ENCODE measurements at places on chromosomes 3 and 15.

DNA sequence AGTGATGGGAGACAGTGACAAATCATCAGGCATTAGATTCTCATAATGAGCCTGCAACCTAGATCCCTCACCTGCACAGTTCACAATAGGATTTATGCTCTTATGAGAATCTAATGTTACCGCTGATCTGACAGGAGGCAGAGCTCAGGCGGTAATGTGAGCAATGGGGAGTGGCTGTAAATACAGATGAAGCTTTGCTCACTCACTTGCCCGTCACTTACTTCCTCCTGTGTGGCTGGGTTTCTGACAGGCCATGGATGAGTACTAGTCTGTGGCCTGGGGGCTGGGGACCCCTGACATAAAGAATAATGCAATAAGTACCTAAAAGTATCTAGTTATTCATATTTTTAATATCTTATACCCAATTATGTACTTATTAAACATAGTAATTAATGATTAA is 15.6 kb downstream of the IQCB1 start:
- DNase-seq, result no peak

DNA sequence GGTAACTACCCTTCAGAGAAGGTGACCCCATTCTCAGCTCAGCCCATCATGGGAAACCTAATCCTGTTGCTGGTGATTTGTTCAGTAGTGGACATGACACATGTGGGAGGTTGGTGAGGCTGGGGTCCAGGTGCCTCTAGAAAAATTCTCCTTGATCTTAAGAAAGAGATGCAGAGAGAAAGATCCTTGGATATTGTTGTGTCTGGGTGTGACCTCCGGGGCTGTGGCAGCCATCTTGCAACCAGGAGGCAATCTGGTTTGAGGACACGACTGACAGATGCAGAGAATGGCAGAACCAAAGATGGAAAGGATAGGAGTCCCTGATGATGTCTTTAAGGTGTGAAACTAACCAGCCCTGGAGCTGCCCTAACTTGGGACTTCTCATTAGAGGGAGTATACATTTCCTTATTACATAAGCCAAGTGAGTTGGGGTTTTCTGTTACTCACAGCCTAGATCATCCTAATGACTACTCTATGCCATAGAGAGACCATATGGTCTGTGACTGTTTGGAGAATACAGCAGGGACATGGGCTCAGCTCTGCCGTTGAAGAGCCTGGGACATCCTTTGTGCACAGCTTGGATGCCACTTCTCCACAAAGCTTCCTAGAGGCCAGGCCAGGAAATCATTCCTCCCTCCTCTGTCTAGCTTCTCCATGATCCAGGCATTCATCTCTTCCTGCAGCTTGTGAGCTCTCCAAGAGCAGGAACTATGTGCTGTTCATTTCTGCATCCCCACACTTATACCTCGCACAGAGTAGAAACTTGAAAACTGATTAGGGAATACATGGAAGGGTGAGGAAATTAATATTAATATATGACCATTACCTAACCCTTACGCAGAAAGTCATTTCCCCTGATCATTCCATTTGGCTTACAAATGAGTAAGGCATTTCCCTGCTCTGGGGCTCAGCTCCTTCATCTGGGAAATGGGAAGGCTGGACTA is 45.9 kb downstream of the HRH1 start:
- no peak for DNase-seq

GRCh38 chr3:7744850-7745249 is 756.8 kb upstream of the LMCD1 start:
- DNase-seq, result no peak

GRCh38 chr15:68957696-68958095 is 27.4 kb downstream of the SPESP1 start:
- no peak for DNase-seq

DNA sequence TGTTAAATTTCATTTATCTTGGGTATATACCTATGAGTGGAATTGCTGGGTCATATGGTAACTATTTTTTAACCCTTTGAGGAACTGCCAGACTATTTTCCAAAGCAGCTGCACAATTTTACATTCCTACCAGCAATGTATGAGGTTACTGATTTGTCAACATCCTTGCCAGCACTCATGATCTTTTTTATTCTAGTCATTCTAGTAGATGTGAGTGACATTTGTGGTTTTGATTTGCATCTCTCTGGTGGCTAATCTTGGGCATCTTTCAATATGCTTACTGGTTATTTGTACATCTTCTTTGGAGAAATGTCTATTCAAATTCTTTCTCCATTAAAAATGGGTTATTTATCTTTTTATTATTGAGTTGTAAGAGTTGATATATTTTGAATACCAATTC is 21.3 kb upstream of the LRRC58 start:
- no peak for DNase-seq

- no peak for DNase-seq
Measured at GRCh38 chr3:22620498-22620897, 582.6 kb upstream of the UBE2E2 start.

DNA sequence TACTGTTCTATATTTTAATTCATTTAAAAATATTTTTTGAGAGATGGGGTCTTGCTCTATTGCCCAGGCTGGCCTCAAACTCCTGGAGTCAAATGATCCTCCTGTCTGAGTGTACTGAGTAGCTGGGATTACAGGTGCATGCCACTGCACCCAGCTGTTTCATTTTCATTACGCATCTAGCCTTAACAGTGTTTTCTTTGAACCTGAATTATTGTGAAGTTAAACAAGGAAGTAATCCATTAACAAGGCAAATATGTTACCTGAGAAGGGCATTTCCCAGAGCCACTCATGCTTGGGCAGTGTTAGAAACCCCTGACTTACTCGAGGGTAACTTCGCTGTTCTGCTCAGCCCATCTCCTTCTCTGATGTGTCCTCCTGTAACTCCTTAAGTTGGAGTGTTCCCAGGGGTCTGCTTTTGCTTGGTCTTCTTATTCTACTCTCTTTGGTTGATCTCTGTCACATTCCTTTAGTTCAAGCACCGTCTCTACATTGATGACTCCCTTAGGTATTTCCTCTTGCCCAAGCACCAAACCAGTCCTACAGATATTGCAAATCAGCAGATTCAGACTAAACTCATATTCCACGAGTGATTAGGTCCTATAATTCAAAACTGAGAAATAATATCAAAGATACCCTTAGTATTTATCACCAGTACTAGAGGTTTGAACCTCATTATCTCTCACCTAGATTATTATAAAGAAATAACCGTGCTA is 107.9 kb downstream of the STAC start:
- no peak for DNase-seq

Measured in CD14-positive monocyte (primary cell).